Stimulated activated CD4-positive, alpha-beta T cell treated with anti-CD3 and anti-CD28 coated beads, Interleukin-15, amount 100 ng/mL, for 48 hours (primary cell): ENCODE measurements at places on chromosomes 16 and 17.

DNA sequence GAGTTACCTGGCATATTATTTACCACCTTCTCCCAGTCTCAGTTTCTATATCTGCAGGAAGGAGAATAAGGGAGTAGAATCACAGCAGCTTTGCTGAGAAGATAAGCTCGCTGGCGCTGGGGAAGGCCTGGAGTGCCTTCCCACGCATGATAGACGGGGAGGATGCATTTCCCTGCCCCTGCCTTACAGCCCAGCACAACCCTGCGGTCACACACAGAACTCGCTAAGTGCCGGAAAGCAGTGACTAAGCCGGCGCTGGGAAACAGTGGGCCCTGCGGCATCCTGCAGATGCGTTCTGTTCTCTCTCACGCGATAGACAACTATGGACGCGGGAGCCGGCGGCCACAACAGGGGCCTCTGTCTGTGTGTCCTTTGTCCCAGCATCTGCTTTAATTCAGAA lies 4.8 kb downstream of the CA5A start:
- DNase-seq, result no peak

- DNase-seq, result no peak
Observed at GRCh38 chr17:32269377-32269776, 3.7 kb downstream of the RHBDL3 start.

- DNase-seq, result no peak
Observed at GRCh38 chr16:80606221-80606766, 65.5 kb downstream of the DYNLRB2 start.

GRCh38 chr17:48526608-48527546 lies 3.9 kb downstream of the HOXB1 start:
- DNase-seq, result no peak

- DNase-seq, result no peak
Observed at GRCh38 chr16:72783716-72784318, 264.1 kb downstream of the ZFHX3 start.

GRCh38 chr17:63929860-63930766 lies 2.0 kb downstream of the CD79B start:
- no peak for DNase-seq

- no peak for DNase-seq
Observed at GRCh38 chr17:76697702-76698465, 12.9 kb downstream of the MXRA7 start.

- DNase-seq, result no peak
Observed at GRCh38 chr17:37392024-37392590, 14.5 kb downstream of the ACACA start.

DNA sequence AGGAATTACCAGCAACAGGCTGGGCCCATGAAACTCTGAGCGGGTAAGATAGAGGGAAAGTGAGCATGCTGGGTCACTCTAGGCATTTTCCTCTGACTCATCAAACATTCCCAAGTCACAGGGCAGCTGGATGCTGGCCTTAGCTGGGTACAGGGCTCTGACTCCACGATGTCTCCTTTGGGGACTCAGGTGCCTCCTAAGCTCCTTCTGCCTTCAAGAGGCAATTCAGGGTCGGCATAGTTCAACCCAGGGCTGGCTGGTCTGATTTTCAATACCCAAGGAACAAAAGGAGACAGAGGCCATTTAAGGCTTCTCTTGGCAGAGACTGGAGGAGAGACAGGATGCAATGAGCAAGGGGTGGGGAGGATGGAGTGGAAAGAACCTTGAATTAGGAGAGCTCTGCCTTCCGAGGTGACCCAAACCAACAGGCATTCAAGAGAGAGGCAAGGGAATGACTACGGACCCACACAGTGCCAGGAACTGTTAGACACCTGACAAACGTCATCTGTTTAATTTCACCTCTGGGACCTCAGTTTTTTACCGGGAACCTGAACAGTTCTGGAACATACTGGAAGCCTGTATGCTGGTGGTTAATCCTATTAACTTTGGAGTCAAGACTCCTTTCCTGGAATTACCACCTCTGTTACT lies 910 bp downstream of the WBP2 start:
- DNase-seq, result no peak

DNA sequence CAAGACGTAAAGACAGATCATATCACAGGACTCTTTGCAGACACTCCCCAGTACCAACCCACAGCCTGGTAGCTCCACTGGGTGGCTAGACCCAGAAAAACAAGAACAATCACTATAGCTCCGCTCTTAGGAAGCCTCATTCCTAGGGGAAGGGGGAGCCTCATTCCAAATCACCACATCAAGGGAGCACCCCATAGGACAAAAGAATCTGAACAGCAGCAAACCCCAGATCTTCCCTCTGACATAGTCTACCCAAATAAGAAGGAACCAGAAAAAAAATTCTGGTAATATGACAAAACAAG lies 237.8 kb downstream of the CEP112 start:
- DNase-seq, result no peak

DNA sequence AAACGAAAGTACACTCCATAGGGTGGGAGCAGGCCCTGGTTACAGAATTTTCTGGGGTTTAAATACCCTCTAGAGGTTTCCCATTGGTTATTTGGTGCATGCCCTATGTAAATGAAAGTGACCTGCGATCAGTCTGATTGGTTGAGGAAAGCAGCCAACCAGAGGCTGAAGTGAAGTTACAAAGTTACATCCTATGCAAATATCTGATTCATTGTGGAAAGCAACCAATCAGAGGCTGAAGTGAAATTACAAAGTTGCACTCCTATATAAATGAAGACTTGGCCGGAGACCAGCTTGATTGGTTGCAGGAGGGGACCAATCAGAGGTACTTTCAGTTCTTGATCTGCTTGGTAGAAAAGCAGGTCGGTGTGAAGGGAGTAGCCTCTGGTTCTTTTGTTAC lies 24.4 kb downstream of the NAA60 start:
- DNase-seq, result no peak

DNA sequence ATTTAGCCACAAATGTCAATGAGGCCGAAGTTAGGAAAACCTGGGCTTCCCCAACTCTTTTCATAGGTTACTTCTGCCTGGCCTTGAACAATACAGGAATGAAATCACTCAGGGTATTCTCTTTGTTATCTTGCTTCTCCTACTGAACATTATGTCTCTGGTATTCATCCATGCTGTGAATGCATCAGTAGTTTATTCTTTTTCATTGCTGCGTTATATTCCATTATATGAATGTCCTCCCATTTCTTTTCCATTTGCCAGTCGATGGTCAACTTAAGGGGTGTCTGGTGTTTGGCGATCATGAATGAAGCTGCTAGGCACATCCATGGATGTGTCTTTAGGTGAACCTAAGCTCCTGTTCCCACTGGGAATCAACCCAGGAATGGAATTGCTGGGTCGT lies 128.3 kb downstream of the CRLF3 start:
- no peak for DNase-seq

DNA sequence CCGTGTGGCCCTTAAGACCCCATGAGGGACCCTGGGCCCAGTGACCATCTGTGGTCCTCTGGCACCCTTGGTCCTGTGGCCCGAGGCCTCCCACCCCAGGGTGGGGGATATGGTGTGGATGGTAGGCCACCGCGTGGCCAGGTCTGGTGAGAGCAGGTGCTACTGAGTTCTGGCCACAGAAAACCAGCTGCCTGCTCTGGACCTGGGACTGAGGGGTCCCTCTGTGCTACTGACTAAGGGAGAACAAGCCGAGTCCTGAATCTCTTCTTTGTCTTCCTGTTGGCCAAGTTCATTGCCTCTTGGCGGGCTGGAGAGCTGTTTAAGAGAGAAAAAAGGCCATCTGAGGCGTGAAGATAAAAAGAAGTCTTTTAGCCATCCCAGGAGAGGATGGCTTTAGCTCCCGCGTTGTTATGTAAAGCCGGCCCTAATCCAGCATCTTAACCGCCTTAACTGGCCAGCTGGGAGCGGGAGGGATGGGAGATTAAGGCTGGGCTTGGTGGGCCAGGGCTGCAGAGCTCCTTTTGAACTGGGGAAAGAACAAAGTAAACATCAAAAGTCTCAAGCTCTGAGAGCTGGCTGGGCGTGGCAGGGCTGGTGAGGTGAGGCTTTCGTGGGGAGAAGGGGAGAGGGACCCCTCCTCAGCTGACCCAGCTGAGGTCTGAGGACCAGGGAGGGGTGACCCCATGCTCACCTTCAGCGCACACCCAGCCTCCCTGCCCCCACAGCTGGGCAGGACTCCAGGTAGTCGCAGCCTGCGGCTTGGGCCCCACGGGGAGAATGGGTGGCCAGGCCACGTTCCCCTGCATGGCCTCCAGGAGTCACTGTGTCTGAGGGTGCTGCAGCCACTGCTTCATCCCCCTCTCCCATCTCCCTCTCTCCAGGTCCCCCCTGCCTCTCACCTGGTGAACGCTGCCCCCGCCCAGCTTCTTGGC lies 62.4 kb downstream of the NKD1 start:
- no peak for DNase-seq
